ENCODE measurements at places on chromosomes 1 and 21.

DNA sequence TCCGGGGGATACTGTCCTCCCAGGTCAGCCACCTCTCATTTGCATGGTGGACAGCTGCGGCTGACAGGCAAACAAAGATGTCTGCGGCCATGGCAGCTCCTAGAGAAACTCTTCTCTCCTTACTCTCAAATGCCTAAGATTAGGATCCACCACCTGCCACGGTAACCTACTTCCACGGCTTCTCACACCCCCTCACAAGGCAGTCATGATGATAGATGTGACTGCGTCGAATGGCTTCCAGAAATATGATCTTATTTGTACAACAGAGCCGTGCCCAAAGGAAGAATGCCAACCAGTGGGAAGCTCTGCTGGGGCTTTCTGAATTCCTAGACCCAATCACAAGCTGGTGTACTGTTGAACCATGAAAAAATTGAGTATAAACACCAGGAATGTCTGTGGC is 73.4 kb downstream of the BACE2 start:
- DNase-seq, result no peak

DNA sequence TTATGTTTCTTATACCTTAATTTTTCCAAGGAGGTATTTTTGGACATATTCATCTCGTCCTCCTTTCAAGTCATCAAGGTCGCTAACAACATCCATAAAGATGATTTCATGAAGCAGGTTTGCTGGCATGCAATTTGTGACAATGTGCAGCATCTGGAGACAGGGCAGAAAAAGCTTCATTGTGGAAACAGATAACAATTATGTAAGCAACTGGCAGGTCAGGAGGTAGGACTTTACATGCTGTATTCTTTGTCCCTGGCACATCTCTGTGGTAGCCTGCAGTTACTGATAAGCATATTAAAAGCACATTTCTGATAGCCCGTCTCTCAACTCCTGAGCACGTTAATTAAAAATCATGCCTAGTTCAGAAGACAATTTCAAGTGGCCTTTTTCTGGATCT is 156.8 kb downstream of the LEPR start:
- no peak for DNase-seq

- DNase-seq, result peak; percentile 3
Measured at GRCh38 chr1:177432897-177433296, 262.1 kb downstream of the BRINP2 start.

DNA sequence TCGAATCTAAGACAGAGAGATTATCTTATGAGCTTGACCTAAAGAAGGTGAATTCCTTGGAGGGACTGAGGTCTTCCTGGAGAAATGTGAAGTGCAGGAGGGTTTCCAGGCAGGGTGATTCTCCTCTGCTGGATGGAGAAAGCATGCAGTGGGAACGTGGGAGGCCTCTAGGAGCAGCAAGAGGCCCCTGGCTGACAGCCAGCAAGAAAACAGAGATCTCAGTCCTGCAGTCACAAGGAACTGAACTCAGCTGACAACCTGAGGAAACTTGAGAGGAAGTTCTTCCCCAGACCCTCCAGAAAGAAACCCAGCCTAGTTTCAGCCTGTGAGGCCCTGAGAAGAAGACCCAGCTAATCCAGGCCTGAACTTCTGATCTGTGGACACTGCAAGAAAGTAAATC is 345.9 kb downstream of the FAM72C start:
- no peak for DNase-seq

DNA sequence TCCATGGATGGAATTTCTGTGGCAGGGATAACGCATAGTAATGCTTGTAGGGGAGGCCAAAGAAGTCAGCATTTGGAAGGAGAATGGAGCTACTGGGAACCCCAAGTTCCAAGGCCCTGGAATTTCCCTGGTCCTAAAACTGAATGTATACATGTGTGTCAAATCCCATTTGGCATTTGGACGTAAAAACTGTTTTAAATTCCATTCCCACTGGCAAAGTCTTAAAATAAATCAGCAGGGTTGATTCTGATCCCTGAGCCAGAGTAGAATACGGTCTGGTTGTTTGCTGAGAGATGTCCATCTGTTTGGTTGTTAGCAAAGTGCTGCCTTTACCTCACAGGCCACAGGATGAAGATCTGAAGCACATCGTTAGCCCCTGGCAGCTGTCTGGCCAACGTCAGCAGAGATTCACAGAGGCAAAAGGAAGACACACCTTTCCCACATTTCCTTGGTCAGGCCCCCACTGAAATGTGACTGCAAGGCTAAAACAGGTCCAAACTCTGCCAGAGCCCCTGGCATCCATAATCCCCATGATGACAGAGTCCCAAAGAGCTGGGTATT is 62.2 kb downstream of the GORAB start:
- DNase-seq, result no peak

DNA sequence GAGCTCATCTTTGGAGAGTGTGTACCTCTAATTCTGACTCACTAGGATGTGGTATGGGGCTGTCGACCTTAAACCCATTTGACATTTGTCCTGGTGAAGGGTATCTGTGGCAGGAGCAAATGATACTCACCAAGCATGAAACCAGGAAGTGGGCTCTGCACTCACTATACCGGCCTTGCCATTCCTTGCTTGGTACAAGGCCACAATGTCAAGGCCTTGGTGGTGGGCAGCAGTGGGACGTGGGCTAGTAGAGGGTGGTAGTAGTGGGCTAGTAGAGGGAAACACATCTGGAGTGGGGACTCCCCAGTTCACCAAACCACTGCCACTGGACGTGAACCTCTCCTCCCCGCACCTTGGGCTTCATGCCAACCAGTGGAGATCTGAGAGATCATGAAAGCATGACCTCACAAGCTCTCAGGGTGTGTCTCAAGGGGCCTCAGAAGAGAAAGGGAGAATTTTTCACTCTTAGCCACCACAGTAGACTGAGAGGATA is 11.5 kb downstream of the TNFSF4 start:
- no peak for DNase-seq

- peak; percentile 81 for DNase-seq
Measured at GRCh38 chr1:67441183-67441582, 11.0 kb upstream of the SERBP1 start.

DNA sequence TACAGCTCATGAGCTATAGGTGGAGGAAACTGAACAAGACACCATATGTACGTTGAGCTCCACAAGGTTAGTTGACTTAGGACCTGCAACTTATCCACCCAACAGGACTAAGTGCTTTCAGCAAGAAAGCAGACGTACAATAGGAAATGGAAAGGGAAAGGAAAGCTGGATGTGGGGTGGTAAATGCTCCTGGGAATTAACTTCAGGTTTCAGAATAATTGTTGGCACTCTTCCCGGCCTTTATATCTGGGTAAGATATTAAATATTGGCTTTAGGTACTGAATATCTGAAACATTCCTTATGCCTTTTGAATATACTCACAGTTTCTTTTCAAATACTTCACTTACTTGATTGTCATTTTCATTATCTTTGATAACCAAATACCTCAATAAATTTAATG is 36.3 kb downstream of the GLMN start:
- DNase-seq, result no peak

DNA sequence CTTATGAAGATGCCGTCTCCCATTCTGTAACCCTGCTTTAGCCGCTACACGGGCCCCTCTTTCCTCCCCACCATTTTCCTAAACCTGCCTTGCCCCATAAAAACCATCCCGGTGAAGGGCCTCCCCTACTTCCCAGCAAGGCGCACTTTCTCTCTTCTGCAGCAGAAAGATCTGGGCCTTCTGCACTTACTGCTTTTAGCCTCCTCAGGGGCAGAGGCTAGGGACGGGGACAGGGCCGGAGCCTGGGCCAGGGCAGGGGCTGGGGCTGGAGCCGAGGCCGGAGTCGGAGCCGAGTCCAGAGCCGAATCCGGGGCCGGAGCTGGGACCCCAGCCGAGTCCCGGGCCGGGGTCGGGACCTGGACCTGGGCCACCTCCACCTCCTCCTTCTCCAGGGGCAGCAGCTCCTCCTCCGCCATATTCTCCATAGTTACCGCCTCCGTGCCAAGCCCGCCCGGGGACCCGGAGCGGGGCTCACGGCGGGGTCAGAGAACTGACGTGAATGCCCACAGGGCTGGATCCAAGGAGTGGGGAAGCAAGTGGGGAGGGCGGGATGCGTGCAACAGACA is 382 bp downstream of the TRMT1L start:
- DNase-seq, result no peak

DNA sequence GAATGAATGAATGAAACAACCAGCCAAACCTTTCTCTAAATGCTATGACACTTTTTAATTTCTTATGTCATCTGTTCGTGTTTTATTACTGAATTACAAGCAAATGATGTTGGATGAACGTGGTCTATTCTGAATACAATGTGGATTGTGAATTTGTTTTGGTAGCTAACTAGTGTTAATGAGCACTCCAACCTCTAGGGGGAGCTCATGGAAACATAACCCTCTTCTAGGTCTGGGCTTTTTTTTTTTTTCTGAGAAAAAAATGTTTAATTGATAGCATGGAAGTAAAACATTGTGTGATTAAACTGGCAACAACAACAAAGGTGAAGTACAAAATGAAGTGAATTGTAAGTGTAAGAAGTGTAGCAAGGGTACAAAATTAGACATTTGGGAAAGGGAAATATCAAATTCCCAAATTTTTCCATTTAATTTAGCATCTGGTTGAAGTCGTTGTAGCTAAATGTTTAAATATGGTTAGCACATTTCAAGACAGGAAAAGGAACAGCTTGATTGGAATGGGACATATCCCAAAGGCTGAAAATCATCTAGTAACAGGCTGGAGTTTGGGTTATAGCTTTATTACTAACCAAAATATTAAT is 42.6 kb upstream of the PTGS2 start:
- DNase-seq, result peak; percentile 66

GRCh38 chr1:20278692-20279130 is 12.0 kb upstream of the VWA5B1 start:
- no peak for DNase-seq

GRCh38 chr1:78658901-78659300 is 9.3 kb downstream of the IFI44 start:
- peak; percentile 38 for DNase-seq

DNA sequence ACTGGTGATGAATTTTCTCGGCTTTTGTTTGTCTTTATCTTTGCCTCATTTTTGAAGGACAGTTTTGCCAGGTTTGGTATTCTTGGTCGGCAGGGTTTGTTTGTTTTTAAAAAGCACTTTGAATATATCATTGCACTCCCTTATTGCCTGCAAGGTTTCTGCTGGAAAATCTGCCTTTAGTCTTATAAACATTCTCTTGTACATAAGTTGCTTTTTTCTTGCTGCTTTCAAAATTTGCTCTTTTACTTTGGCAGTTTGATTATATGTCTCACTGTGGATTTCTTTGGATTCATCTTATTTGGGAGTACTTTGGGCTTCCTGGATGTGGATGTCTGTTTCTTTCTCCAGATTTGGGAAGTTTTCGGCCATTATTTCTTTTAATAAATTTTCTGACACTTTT is 58.1 kb upstream of the C1orf146 start:
- no peak for DNase-seq

- DNase-seq, result no peak
Measured at GRCh38 chr21:26946744-26947446, 20.0 kb downstream of the ADAMTS5 start.

GRCh38 chr1:32071758-32072621 is 749 bp upstream of the TMEM39B start:
- DNase-seq, result peak; percentile 48

GRCh38 chr1:156082309-156083091 is at the start of gene MEX3A:
Gene MEX3A (minus strand): TSS chr1:156082465. CDS start chr1:156081998, 467 bp downstream.
- peak; percentile 85 for DNase-seq

GRCh38 chr1:207344221-207344620 is 22.7 kb downstream of the CD55 start:
- peak; percentile 17 for DNase-seq

DNA sequence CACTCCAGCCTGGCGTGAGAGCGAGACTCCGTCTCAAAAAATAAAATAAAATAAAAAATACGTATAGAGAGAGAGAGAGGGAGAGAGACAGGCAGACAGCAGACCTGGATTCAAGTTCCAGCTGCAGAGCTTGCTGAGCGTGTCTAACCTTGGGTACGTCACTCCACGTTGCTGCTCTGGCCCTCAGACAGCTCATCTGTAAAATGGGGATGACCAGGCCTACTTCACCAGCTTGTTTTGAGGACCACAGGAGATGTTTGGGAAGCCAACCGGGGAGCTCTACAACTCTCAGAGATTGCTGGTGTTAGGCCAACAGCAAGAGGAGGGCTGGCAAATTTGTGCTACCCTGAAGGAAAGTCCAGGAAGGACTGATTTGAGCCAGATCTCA is 499 bp upstream of the TRAF5 start:
- no peak for DNase-seq

- DNase-seq, result no peak
Measured at GRCh38 chr1:117112047-117112717, 9.4 kb downstream of the TRIM45 start.

DNA sequence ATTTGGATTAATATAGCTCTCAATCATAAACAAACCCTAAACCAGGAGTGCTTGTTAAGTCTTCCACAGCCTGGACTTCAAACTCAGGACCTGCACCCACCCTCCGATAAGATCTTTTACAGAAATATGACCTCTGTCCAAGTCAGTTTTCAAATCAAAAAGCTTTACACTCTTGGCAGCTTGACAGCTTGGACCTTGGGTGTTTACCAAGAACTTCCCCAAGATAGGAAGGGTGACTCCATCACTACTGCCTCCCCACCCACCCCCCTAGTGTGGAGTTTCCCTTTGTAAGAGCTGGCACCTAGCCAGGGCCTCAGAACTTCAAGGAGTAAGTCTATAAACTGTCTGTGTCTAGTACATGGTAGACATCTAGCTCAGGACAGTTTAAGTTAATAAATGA is 9.6 kb downstream of the BCAR3 start:
- peak; percentile 73 for DNase-seq

GRCh38 chr1:243718893-243719292 is 131.2 kb downstream of the AKT3 start:
- peak; percentile 69 for DNase-seq

GRCh38 chr1:36782785-36783184 is 251.5 kb downstream of the GRIK3 start:
- DNase-seq, result no peak

- DNase-seq, result no peak
Measured at GRCh38 chr1:164982545-164982944, 374.0 kb downstream of the LMX1A start.

GRCh38 chr1:182601416-182601786 is 2.8 kb downstream of the RGS16 start:
- peak; percentile 94 for DNase-seq

DNA sequence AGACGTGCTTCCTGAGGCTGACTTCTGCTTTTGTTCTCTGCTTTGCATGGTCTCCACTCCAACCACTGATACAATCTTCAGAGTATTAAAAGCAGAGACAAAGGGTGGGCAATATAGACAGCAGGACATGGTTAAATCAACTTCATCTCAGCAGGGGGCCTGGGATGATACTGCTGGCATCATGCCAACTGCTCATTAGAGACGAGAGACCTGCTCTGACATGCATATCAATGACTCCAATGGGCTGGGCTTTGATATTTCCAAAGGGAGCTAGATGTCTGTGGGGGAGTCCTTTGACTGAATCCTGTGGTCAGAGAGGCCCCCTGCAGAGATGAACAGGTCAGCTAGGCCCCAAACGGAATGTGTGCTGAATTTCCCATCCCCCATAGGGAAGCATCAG is 106.6 kb downstream of the ACTL8 start:
- DNase-seq, result no peak

Measured in adipocyte (in vitro differentiated cells).